ENCODE measurements at places on chromosomes 6 and 20.

- no peak for DNase-seq
These were observed 13.6 kb downstream of the STMND1 start for GRCh38 chr6:17115251-17116116.

DNA sequence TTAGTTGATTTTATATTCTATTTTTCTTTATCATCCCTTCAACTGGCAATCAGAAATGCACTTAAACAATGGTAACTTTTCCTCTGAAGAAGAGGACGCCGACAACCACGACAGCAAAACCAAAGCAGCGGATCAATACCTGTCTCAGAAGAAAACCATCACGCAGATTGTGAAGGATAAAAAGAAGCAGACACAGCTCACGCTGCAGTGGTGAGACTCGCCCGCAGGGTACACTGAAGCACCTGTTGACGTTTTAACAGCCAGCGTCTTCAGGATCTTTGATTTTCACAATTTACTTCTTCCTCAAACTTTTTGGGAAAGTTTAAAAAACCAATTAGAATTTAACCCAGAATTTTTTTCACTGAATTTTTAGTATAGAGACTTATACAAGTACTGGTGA, 701 bp downstream of the RFX6 start:
- DNase-seq: no peak

GRCh38 chr20:24915892-24916291, 33.2 kb upstream of the CST7 start:
- DNase-seq: no peak

GRCh38 chr6:169967687-169968086, 216.3 kb downstream of the ERMARD start:
- no peak for DNase-seq

GRCh38 chr20:59632541-59633113, 28.3 kb downstream of the PHACTR3 start:
- DNase-seq: no peak
